ENCODE measurements at places on chromosomes 6 and 20.

- no peak for DNase-seq
These were observed 34.7 kb upstream of the SYNJ2 start for GRCh38 chr6:157946865-157947532.

DNA sequence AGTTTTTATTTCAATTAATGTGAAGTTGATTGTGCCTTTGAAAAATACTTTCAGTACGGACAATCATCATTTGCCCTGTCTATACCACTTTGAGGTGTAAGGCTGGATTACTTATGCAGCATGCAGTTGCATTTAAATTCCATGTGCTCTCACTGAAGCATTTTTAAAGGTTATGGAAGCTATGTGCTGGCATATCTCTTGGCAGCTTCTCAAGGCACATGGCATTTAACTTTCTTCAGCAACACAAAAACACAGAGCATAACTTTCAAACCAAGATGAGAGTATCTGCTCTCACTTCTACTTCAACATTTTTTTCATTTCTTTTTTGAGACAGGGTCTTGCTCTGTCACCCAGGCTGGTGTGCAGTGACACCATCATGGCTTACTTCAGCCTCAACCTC is 360.6 kb upstream of the RUNX2 start:
- no peak for DNase-seq

GRCh38 chr6:48136856-48137255 is 25.9 kb upstream of the PTCHD4 start:
- no peak for DNase-seq

GRCh38 chr6:38116248-38116647 is 296.7 kb downstream of the ZFAND3 start:
- no peak for DNase-seq

- DNase-seq = no peak
These were observed 53.0 kb upstream of the FUCA2 start for GRCh38 chr6:143564484-143565017.

GRCh38 chr6:122372647-122373046 is 26.8 kb upstream of the HSF2 start:
- no peak for DNase-seq

GRCh38 chr6:3294921-3295871 is 36.4 kb downstream of the PSMG4 start:
- DNase-seq = no peak

DNA sequence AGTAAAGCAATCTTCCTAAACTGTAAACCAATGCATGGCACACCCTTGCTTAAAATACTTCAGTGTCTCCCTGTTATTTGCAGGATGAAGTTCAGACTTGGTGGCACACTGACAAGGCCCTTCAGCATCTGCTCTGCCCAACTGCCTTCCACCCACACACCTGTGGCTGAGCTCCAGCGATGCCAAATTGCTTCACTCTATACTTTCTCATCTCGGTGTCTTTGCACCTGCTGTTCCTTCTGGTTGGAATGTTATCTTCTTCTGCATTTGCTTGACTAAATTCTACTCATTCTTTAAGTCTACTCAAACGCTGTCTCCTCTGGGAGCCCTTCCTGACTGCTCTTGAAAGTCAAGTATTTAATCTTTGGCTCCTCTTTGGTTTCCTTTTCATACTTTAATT is 100.1 kb upstream of the SUPT3H start:
- no peak for DNase-seq

GRCh38 chr20:6998909-6999308 is 231.4 kb downstream of the BMP2 start:
- DNase-seq = no peak

GRCh38 chr6:53869964-53870363 is 75.2 kb downstream of the LRRC1 start:
- no peak for DNase-seq

- no peak for DNase-seq
These were observed 114.0 kb upstream of the RIN2 start for GRCh38 chr20:19644085-19644484.
